ENCODE measurements at places on chromosomes 5 and 9.

GRCh38 chr5:3837506-3837905 lies 241.9 kb downstream of the IRX1 start:
- no peak for DNase-seq

- DNase-seq = no peak
These were observed 22.6 kb upstream of the ORM1 start for GRCh38 chr9:114300153-114300845.

GRCh38 chr9:91958174-91958573 lies 8.1 kb upstream of the ROR2 start:
- no peak for DNase-seq

GRCh38 chr9:85130764-85131163 lies 461.2 kb downstream of the NTRK2 start:
- no peak for DNase-seq

DNA sequence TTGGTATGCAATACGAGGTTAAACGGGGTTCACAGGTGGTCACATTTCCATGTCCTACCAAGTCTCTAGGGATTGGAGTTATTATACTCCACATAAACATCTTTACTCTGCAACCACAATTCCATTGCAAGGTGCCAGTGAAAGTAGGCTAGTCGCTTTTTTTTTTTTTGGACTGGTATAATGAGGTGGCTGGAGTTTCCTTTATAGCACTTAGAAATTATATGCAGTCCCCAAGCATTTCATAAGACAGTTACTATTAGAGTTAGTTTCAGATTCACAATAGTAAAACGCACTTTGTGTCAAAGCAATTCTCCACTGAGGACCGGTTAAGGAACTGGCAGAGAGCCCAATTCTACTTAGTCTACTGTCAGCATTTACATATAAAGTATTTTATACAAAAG lies 1.4 kb downstream of the MEF2C start:
- DNase-seq = no peak

DNA sequence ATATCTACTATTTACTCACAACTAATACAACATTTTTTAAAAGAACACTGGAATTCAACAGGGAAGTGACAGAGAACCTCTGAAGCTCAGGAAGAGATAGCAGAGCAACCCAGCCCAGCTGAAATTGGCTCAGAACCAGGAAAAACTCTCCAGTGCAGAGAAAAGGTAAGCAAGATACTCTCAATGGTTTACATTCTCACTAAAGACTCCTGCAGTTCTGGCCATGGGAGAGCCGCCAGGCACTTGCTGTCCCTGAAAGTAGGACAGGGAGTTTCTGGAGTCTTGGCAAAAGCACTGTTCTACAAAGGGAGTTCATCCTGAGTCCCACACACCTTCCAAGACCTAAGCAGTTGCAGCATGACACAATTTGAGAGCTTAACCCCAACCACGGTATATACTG lies 330.8 kb downstream of the TRIM36 start:
- DNase-seq = no peak

DNA sequence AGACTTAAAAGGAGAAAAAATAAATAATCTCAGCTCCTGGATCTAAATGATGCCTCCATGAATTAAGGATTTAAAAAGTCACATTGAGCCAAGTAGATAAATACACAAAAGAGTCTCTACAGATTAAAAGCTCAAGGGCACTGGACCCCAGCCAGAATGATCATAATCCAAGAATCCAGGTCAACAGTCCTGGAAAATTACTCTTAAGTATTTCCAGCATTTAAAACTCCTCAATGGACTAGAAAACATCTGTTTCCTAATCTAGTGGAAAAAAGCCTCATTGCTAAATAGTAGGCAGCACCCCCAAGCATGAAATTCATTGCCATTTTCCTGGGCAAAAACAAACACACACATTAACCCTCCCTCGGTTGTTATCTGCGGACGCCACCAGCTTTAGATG lies 96.8 kb downstream of the FRMD3 start:
- DNase-seq = no peak

All from GOT3 (cell line).